CD8-positive, alpha-beta memory T cell (primary cell): ENCODE measurements at places on chromosomes 4 and X.

DNA sequence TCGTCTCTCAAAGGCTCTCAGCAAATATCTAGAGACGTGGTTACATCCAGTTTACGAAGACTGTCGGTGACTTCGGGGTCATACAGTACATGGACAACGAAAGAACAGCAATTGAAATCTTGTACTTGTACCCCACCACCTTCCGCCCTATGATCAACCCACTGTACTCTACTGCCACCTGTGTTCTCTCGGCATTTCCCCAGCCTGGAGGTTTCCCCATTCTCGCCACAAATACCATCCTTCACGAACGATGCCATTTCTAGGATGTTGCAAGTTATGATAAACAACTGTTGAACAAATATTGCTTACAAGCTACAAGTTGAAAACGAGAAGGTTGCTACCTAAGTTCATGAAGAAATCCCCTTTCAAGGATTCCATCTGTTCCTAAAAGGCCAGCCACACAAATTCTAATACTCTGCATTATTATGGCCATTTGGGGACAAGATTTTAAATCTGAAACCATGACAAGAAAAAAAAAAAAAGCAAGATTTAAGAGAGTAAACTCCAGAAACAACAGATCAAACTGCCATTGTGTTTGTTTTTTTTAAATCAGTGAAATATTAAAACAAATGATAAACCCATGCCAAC lies 1.6 kb downstream of the APBB2 start:
- no peak overlapping the region for H3K4me3 ChIP-seq
- no peaks in the 10 kb centered on the region for H3K36me3 ChIP-seq
- H3K4me1 ChIP-seq: no peaks in the 10 kb centered on the region

DNA sequence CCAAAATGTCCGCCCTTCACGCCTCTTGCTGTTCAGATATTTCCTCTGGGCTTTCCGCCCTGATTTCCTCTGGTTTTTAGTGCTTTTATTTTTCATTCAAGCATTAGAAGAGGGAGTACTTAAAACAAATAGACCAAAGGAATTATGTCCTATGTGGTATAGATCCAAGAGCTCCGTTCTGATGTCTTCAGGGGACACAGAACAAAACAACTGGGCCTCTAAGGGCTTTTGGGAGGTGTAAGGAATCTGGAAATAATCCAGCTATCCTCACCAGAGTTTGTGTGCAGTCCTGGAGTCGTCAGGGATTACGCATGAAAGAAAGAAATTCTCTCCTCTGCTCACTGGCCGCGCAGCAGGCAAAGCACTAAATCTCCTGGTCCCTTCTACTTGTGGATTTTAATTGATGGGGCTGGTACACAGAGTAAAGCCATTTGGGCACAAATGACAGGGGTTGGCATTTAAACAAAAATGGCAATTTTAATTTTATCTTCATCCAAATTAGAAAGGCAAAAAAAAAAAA lies 999.2 kb downstream of the ADGRL3 start:
- H3K27me3 ChIP-seq: no peaks in the 10 kb centered on the region
- H3K36me3 ChIP-seq: no peaks in the 10 kb centered on the region
- no peak overlapping the region for H3K4me3 ChIP-seq
- DNase-seq: no peak

DNA sequence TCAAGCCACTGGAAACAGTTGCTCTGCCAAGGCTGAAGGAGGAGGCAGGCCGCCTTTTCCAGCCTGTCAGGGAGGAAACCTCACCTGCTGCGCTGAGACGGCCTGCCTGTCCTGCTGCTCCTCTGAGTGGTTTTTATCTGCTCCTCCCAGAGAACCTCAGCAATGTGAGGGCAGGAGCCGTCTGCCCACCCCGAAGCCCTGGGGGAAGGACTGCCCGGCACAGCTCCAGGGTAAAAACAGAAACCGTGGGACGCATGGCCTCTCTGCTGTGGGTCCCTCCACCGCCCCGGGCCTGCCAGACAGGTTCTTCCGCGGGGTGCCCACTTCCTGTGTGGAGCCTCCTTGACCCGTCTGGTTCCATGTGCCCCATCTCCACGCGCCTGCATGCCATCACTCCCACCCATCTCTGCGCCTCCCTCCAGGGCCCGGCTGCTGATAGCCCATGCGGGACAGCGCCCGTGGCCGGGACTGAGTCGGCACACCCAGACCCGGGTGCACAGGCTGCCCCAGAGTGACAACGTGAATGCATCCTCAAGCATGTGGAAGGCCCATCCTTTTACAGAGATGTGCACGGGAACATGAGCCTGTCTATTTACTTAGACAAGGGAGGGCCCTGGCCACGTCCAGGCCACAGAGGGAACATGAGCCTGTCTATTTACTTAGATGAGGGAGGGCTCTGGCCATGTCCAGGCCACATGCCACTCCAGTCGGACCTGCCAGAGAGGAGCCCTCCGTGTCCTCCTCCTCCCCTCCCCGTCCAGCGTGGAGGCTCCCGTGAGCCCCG lies 4.0 kb upstream of the SLC49A3 start:
- no peak for DNase-seq
- H3K27ac ChIP-seq: no peak overlapping the region
- H3K4me1 ChIP-seq: no peaks in the 10 kb centered on the region

GRCh38 chrX:37712458-37712857 lies 26.9 kb downstream of the XK start:
- H3K27ac ChIP-seq: no peak overlapping the region
- H3K4me3 ChIP-seq: no peak overlapping the region
- no peaks in the 10 kb centered on the region for H3K36me3 ChIP-seq
- DNase-seq: no peak

DNA sequence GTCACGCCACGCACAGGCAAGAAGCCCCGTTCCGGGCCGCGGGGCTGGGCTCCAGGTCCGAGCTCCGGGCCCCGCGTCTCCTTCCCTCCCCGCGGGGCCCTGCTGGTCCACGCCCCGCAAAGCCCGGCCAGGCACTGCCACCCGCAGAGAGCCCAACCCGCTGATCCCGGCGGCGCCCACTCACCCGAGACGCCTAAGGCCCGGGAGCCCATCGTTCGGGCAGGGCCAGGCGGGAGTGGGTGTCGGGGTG lies 870 bp downstream of the PDZD4 start:
- no peak for DNase-seq
- no peak overlapping the region for H3K27ac ChIP-seq
- no peaks in the 10 kb centered on the region for H3K27me3 ChIP-seq
- peaks cover 15% of the 10 kb centered on the region for H3K4me1 ChIP-seq

DNA sequence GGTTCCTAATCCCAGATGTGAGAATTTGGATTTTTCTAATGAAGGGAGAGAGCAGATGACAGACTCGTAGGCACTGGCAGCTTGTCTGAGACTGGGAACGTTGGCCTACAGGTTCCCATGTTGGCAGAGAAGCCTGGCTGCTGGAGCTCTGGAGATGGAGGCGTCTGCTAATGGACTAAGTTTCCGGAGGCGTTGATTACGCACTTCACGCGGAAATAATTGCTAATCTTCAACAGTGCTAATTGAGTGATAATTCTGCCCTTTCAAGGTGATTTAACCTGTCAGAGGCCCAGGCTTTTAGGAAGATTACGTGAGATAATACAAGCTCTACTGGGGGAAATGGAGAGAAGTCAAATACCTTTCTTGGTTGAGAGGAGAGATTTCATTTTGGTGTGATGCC lies 77.4 kb downstream of the PSAPL1 start:
- no peaks in the 10 kb centered on the region for H3K4me1 ChIP-seq
- H3K4me3 ChIP-seq: no peak overlapping the region
- H3K27me3 ChIP-seq: no peaks in the 10 kb centered on the region
- DNase-seq: no peak
- no peak overlapping the region for H3K27ac ChIP-seq

GRCh38 chr4:145956288-145956890 lies 17.8 kb upstream of the ZNF827 start:
- H3K4me1 ChIP-seq: no peaks in the 10 kb centered on the region
- no peaks in the 10 kb centered on the region for H3K36me3 ChIP-seq
- H3K27me3 ChIP-seq: no peaks in the 10 kb centered on the region
- DNase-seq: peak; percentile 47
- no peak overlapping the region for H3K27ac ChIP-seq

- H3K27me3 ChIP-seq: no peaks in the 10 kb centered on the region
- no peak overlapping the region for H3K4me3 ChIP-seq
- no peak overlapping the region for H3K27ac ChIP-seq
- H3K4me1 ChIP-seq: no peaks in the 10 kb centered on the region
- DNase-seq: no peak
Measured at GRCh38 chr4:148094149-148094548, 348.1 kb downstream of the NR3C2 start.

DNA sequence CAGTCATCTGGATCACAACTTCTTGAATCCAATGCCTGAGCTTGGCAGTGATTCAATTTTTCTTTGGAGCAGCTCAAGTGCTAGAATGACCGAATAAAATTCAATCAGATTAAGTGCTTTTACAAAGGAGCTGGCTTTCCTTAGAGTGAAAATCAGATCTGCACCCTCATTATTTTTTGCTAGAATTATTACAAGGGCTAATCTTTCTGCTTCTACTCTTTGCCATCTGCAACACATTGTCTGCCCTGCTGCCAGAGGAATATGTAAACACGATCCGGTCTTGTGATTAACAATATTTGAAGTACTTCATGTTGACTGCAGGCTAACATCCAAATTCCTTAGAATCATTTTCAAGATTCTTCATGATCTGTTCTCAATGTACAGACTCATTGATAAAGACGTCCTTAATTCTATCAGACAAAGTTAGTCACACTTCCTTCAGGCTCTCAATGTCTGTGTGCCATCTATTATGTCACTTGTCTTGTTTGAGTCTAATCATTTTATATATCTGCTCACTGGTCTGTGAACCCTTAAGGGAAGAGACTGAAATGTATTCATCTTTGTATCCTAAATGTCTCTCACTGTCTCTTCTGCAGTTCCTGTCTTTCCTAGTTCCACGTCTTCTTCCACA lies 531.2 kb downstream of the GALNTL6 start:
- H3K4me1 ChIP-seq: no peaks in the 10 kb centered on the region
- H3K27me3 ChIP-seq: no peaks in the 10 kb centered on the region
- H3K4me3 ChIP-seq: no peak overlapping the region
- H3K27ac ChIP-seq: no peak overlapping the region
- DNase-seq: no peak
- no peaks in the 10 kb centered on the region for H3K36me3 ChIP-seq

DNA sequence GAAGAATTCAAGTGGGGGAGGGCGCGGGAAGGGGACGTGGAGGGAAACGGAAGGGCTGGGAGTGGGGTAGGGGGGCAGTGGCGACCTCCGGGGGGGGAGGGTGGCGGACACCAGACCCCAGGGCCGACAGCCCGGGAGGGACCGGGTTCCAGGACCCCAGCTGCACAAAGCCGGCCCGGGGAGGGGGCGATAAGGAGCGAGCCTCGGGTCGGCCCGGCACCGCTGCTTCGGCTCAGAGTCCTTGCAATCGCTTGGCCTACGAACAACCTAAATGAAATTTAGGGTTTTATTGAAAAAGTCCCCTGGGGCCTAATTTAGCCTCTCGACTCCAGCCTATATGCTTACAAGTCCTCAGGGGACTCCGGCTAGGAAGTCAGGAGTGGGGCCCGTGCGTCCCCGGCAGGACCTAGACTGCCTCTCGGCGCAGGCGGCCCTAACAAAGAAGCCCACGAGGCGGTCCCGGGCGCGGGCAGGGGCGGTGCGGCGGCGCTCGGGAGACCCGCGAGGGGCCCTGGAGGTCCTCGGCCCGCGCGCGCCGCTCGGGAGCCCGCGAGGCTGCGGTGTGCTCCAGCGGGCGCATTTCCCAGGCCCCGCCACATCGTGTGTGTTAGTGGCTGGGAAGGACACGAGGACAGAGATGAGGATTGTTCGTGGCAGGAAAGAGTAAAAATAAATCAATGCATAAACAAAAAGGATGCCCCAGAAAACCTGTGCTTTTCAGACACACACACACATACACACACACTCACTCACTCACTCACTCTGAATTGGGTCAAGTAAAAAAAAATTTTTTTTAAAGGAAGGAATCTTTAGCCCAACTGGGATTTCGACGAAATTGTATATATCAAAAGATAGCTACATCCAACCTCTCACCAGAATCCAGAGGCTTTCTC lies 70.0 kb downstream of the MGST2 start:
- peak overlapping the region; percentile 34 for H3K4me3 ChIP-seq
- no peak overlapping the region for H3K27ac ChIP-seq
- H3K27me3 ChIP-seq: peaks cover 15% of the 10 kb centered on the region
- H3K36me3 ChIP-seq: no peaks in the 10 kb centered on the region
- no peaks in the 10 kb centered on the region for H3K4me1 ChIP-seq

- no peaks in the 10 kb centered on the region for H3K4me1 ChIP-seq
- no peak overlapping the region for H3K27ac ChIP-seq
- H3K36me3 ChIP-seq: no peaks in the 10 kb centered on the region
- H3K27me3 ChIP-seq: no peaks in the 10 kb centered on the region
- no peak overlapping the region for H3K4me3 ChIP-seq
Measured at GRCh38 chr4:186825069-186825468, 101.4 kb upstream of the FAT1 start.

GRCh38 chr4:174869339-174869738 lies 40.3 kb upstream of the GLRA3 start:
- H3K4me3 ChIP-seq: no peak overlapping the region
- DNase-seq: no peak
- H3K27ac ChIP-seq: no peak overlapping the region

DNA sequence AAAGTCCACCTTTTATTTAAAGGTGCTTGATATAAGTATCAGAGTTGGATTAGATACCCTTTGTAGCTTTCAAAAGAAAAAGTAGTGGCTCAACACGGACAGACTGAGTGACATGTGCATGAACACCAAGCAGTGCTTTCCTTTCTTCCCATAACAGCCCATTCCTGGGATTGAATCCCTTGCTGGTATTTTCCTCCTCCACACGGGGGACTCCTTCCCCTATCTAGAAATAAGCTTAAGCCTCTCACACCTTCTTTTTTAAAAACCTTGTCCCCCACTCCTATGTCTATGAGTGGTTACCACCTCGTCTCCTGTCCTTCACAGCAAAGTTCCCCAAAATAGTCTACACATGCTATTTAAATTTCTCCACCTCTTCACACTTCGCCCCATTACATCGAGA lies 5.1 kb downstream of the AP1S2 start:
- no peaks in the 10 kb centered on the region for H3K27me3 ChIP-seq
- H3K27ac ChIP-seq: no peak overlapping the region
- H3K36me3 ChIP-seq: peaks cover 3% of the 10 kb centered on the region

DNA sequence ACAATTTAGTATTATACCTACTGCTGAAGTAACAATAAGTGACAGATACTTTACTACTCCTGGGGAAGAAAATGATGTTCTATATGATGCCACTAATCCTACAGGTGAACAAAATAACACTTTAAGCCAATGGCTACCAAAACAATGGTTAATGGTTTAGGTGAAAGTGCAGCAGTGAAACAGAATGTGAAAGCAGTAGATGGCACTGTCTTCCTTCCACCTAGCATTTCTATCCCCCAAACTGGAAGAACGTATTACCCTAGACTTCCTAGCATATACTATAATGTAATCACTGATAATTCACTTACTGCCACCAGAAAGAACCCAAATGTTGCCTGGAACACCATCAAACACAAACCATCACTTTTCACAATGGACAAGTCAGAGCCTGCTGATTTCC lies 18.9 kb upstream of the CABS1 start:
- H3K27ac ChIP-seq: no peak overlapping the region
- H3K4me3 ChIP-seq: no peak overlapping the region
- no peaks in the 10 kb centered on the region for H3K4me1 ChIP-seq

- H3K4me1 ChIP-seq: no peaks in the 10 kb centered on the region
- DNase-seq: no peak
- no peaks in the 10 kb centered on the region for H3K27me3 ChIP-seq
- H3K27ac ChIP-seq: no peak overlapping the region
- no peaks in the 10 kb centered on the region for H3K36me3 ChIP-seq
Measured at GRCh38 chr4:62130230-62130629, 930.1 kb downstream of the ADGRL3 start.
